ENCODE measurements at places on chromosomes 1 and 21.

DNA sequence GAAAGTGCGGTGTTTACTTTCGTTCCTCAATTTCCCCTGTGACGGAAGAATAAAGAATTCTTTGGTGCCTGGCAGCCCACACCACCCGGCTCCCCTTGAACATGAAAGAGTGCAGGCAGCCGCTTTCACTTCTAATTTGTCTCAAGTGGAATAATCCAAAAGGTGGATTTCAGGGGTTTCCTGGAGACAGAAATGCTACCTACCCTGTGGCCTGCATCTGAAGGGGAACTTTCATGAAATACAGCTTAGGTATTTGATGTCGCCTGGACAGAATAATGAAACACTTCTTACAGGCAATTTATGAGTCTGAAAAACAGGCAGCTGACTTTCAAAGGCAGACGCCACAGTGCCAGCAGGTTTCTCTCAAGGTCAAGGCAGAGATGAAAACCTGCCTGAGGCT lies 169.5 kb upstream of the USP24 start:
- peaks cover 8% of the 10 kb centered on the region for H3K27me3 ChIP-seq
- H3K4me1 ChIP-seq = no peaks in the 10 kb centered on the region
- no peak for DNase-seq
- no peaks in the 10 kb centered on the region for H3K36me3 ChIP-seq

DNA sequence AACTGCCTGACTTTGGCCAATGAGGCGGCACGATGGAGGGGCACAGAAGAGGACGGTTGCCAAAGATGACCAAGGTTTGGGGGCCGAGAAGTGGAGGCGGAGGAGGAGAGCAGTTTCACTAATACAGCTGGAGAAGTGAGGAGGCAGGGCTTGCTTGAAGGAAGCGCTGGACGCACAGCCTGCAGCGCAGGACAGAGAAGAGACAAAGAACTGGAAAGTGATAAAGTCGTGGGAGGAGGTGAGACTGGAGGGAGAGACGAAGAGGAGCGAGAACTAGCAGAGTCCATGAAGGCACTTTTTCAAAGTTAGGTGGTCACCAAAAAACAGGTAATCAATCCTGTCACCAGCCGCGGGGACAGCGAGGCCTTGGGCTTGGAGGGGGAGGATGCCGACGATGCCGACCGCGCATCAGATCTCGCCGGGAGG lies 771 bp downstream of the PACC1 start:
- DNase-seq = peak; percentile 6
- peak overlapping the region; percentile 100 for H3K4me3 ChIP-seq
- H3K27ac ChIP-seq = peak overlapping the region; percentile 89
- H3K27me3 ChIP-seq = no peaks in the 10 kb centered on the region
- H3K36me3 ChIP-seq = peaks cover 42% of the 10 kb centered on the region

DNA sequence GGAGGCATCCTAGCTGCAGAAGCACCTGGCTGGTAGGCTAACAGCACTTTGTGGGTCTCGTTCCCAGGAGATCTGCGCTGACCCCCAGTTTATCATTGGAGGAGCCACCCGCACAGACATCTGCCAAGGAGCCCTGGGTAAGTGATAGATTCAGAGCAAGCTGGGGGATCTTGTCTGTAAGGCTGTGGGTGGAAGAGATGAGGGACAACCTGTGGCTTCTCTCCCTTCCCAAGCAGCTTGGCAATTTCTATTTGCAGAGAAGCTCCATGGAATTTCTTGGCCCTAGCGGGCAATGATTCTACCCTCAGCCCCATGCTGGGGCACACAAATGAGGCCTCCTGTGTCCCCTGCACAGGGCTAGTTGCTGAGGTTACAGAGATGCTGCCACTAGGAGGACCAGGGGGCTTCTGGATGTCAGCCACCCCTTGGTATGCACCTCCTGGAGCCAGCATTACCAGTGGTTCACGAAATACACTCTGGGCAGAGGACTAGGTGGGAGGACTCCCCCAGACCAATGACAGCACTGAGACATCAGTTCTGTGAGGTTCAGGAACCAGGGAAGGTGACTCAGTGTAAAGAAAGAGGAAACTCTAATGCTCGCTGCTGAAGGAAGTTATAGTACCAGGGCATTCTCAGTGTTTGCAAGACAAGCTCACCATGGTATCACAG lies 5.5 kb downstream of the CAPN2 start:
- no peak for DNase-seq
- H3K4me1 ChIP-seq = peaks cover 54% of the 10 kb centered on the region
- no peak overlapping the region for H3K27ac ChIP-seq

- peaks cover 30% of the 10 kb centered on the region for H3K27me3 ChIP-seq
- no peaks in the 10 kb centered on the region for H3K36me3 ChIP-seq
- no peak for DNase-seq
- no peak overlapping the region for H3K4me3 ChIP-seq
- no peak overlapping the region for H3K27ac ChIP-seq
These were observed 1.8 kb downstream of the KRTAP10-1 start for GRCh38 chr21:44537930-44538911.

- no peaks in the 10 kb centered on the region for H3K27me3 ChIP-seq
- H3K4me1 ChIP-seq = peaks cover 11% of the 10 kb centered on the region
- no peak overlapping the region for H3K4me3 ChIP-seq
- DNase-seq = no peak
These were observed 92.3 kb downstream of the BEND5 start for GRCh38 chr1:48684381-48684780.

DNA sequence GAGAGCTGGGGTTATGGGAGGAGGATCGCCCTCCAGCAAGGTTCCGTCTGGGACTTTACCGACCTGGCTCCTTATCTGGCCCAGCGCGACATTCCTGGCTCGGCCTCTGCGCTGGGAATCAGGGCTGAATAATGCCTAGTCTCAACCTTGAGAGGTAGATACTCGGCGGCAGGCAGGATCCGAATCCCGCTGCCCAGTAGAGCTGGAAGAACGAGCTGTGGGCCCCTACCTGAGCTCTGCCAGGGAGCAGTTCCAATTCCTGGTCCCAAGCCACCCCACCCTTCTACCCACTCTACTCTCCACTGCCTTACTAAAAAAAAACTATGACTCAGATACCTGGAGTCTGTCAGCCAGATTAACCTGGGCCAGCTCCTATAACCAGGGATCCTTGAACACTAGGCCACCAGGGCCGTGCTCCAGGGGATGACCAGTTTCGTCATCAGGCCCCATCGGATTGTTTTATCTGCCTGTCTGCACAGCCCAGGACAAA lies 53.6 kb downstream of the RHBG start:
- no peak overlapping the region for H3K27ac ChIP-seq
- H3K4me3 ChIP-seq = no peak overlapping the region
- peaks cover 3% of the 10 kb centered on the region for H3K36me3 ChIP-seq
- DNase-seq = no peak
- H3K4me1 ChIP-seq = peaks cover 29% of the 10 kb centered on the region

GRCh38 chr1:172885411-172885810 lies 165.3 kb downstream of the TNFSF18 start:
- no peaks in the 10 kb centered on the region for H3K27me3 ChIP-seq
- no peaks in the 10 kb centered on the region for H3K36me3 ChIP-seq
- no peak overlapping the region for H3K27ac ChIP-seq
- H3K4me3 ChIP-seq = no peak overlapping the region
- DNase-seq = no peak

- no peak overlapping the region for H3K27ac ChIP-seq
- no peak overlapping the region for H3K4me3 ChIP-seq
- H3K36me3 ChIP-seq = no peaks in the 10 kb centered on the region
- H3K27me3 ChIP-seq = peaks cover 37% of the 10 kb centered on the region
- peaks cover 5% of the 10 kb centered on the region for H3K4me1 ChIP-seq
These were observed 6.8 kb upstream of the UTP25 start for GRCh38 chr1:209820986-209821385.

DNA sequence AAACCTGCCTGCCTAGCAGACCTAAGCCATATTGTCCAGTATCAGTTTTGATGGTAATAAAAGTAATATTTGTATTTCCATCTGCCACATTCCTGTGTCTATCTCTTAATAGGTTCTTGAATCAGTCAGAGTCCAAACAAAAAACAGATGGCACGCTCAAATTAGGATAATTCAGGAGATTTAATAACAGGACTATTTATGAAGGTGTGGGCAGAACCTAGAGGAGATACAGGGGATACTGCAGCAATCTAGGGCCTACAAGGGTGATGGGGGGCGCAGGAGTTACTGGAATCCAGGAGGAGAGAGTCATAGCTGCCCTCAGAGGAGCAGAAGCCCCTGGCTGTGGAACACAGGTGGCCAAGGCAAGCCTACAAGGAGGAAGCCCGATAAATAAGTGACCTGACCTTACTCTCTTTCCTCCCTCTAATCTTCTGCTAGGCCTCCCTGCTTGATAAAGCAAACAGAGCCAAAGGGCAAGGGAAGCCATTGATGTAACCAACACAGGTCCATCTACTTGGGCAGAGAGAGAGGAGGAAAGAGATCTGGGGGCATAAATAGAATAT lies 11.9 kb upstream of the HYI start:
- no peaks in the 10 kb centered on the region for H3K36me3 ChIP-seq
- DNase-seq = no peak
- no peak overlapping the region for H3K27ac ChIP-seq
- H3K27me3 ChIP-seq = no peaks in the 10 kb centered on the region
- H3K4me1 ChIP-seq = peaks cover 4% of the 10 kb centered on the region
- H3K4me3 ChIP-seq = no peak overlapping the region

DNA sequence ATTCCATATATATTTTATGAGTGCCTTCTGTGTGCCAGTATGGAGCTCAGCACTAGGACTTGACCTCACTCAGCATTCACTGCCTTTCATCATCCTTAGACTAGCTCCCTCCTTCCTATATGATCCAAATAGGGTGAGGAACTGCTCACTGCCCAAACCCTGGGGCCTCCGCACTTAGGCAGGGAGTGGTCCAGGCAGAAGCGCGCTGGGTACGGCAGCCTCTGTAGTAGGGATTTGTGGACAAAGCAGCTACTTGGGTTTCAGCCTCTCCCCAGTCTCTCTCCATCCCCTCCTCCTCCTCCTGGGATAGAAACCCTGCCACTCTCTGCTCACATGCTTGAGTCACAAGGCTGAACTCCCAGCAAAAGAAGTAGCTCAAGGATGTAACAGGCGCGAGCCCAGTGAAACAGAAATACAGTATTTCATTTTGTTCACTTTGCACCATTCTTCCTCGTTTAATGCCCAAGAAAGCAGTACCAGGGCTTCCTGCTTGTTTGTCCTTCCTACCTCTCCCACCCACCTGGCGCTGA lies 32.9 kb downstream of the PLEKHA6 start:
- no peaks in the 10 kb centered on the region for H3K36me3 ChIP-seq
- no peak overlapping the region for H3K4me3 ChIP-seq
- H3K27me3 ChIP-seq = peaks cover 21% of the 10 kb centered on the region
- no peak overlapping the region for H3K27ac ChIP-seq
- H3K4me1 ChIP-seq = peaks cover 5% of the 10 kb centered on the region
- DNase-seq = no peak

- peaks cover 15% of the 10 kb centered on the region for H3K27me3 ChIP-seq
- H3K4me1 ChIP-seq = peaks cover 11% of the 10 kb centered on the region
- H3K4me3 ChIP-seq = no peak overlapping the region
- no peak overlapping the region for H3K27ac ChIP-seq
- no peak for DNase-seq
These were observed 34.8 kb downstream of the CLCA1 start for GRCh38 chr1:86503406-86504136.

DNA sequence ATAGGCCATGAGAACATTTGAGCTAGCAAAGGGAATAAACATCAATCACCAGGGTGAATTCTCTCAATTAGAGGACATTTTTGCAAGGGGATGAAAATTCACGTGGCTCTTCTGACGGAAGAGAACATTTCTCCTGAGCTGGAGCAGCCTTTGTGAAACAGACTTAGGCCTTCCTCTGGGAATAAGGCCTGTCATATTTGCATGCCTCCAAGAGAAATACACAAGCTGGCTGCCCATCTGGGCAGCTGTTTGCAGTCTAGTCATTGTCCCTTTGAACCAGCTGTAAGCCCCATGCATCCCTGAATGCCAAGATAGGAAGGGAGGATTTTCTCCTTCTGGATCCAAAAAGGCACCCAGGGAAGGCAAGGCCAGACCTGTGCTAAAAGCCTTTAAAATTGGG lies 5.5 kb downstream of the LEMD1 start:
- DNase-seq = no peak
- no peaks in the 10 kb centered on the region for H3K36me3 ChIP-seq
- H3K27me3 ChIP-seq = peaks cover 17% of the 10 kb centered on the region
- H3K4me3 ChIP-seq = no peak overlapping the region

GRCh38 chr1:20449735-20450311 lies 36.2 kb downstream of the CAMK2N1 start:
- H3K4me3 ChIP-seq = no peak overlapping the region
- H3K36me3 ChIP-seq = no peaks in the 10 kb centered on the region
- H3K27ac ChIP-seq = no peak overlapping the region
- DNase-seq = no peak
- peaks cover 33% of the 10 kb centered on the region for H3K27me3 ChIP-seq
- no peaks in the 10 kb centered on the region for H3K4me1 ChIP-seq

DNA sequence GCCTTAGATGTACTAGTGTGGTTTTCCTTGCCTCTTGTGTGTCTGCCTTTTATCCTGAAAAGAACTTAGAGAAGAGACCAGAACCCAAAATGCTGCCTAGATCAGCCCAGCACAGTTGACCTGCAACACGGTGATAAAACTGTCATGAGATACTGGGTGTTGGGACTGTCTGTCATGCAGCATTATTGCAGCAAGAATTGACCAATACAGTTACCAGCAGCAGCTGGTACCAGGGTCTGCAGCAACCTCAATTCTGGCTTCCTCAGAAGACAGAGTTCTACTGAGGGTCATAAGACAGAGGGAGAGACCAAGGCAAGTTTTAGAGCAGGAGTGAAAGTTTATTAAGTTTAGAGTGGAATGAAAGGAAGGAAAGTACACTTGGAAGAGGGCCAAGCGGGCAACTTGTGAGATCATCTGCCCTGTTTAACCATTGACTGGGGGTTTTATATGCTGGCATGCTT lies 182.0 kb downstream of the DYRK1A start:
- no peak overlapping the region for H3K27ac ChIP-seq
- no peak overlapping the region for H3K4me3 ChIP-seq
- DNase-seq = no peak
- no peaks in the 10 kb centered on the region for H3K36me3 ChIP-seq

- no peaks in the 10 kb centered on the region for H3K27me3 ChIP-seq
- H3K27ac ChIP-seq = no peak overlapping the region
- DNase-seq = no peak
- H3K36me3 ChIP-seq = peaks cover 23% of the 10 kb centered on the region
These were observed 288.4 kb downstream of the SMYD3 start for GRCh38 chr1:246218686-246219085.

DNA sequence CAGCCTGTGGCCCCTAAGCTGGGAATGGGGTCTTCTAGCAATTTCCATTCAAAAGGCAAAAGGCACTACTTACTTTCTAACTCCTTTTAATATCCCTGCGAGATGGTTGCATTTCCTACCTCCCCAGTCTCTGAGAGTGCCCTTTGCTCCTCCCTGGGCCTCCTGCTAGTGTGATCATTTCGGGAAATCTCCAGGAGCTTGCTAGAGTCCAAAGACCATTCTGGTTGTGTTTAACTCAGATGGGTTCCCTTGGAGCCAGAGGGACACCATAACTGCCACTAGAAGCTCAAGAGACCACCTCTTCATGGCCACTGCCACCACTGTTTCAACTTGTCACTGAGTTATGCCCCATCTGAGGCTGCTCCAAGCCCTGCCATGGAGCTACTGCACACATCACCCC lies 34.4 kb upstream of the CYP4B1 start:
- no peak overlapping the region for H3K27ac ChIP-seq
- H3K36me3 ChIP-seq = no peaks in the 10 kb centered on the region
- H3K4me3 ChIP-seq = no peak overlapping the region
- no peak for DNase-seq

- no peak overlapping the region for H3K27ac ChIP-seq
- peaks cover 39% of the 10 kb centered on the region for H3K27me3 ChIP-seq
- no peak for DNase-seq
- no peaks in the 10 kb centered on the region for H3K36me3 ChIP-seq
These were observed 267.8 kb downstream of the FOXD2 start for GRCh38 chr1:47705517-47706130.

Measured in stimulated activated naive B cell treated with anti-CD40 and anti-IgM and Interleukin-4, amounts not matched to agents 10 μg/mL and 1 μg/mL and 100 μg/mL, for 72 hours (primary cell).